SK-MEL-5 (cell line): ENCODE measurements at places on chromosomes 3 and 15.
A peak's percentile ranks its signal among the peaks of the same experiment; 100 is the strongest.

DNA sequence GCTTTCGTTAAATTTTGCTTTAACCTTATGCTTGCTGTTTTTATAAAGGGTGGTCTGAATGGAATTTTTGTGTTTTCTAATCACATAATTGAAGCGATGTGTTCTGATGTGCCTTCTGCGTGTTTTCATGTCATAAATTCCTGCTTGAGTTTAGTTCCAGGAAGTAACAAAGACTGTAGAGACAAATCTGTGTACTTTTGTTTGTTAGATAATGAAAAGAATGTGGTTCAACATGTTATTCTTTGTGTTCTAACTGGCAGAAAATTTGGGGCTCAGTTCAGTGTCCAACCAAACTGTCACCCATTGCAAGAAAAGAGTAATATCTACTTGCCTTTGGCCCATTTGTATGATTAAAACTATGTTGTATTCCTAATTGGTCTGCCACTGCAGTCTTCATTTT is 324.0 kb downstream of the DIPK2A start:
- DNase-seq: no peak

DNA sequence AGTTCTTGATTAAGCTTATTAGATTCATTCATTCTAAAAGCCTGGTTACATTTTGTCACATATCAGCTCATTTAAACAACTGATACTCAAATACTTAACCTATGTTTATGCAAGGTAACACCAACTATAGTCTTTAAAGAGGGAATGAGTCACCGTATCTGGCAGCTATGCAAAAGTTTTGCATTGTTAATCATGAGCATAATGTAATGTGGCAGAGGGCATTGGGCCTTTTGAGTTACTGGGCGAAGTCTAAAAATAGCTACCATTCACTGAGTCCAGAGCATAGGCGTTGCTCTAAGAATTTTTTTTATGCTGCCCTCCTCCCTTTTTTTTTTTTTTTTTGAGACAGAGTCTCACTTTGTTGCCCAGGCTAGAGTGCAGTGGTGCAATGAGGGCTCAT is 277.7 kb upstream of the ZNF717 start:
- no peak for DNase-seq

GRCh38 chr3:187210091-187210490 is 12.8 kb downstream of the RTP1 start:
- DNase-seq: peak; percentile 47

- no peak for DNase-seq
Observed at GRCh38 chr15:86399041-86399954, 319.6 kb downstream of the AGBL1 start.

DNA sequence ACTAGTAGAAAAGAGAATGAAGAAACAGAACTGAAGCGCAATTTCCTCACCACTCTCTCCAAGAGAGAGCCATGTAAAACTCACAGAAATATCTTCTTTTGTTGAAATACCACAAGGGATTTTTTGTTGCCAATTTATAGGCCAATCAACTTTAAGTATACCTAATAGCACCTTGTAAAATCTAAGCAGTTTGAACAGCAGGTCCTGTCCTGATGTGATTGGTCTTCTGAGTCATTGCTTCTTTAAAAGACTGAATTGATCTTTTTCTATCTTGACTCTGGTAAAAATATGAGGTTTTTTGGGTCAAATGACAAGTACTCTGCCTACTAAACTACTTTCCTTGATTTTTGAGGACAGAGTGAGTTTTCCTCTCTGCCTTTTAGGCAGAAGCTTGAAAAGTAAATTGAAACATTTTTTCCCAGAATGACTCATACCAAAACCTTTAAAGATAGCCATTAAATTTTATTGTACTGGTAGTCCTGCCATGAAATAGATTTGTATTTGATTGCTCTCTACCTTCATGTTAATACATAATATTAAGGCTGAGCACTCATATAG is 343.9 kb upstream of the CBLB start:
- no peak for DNase-seq

DNA sequence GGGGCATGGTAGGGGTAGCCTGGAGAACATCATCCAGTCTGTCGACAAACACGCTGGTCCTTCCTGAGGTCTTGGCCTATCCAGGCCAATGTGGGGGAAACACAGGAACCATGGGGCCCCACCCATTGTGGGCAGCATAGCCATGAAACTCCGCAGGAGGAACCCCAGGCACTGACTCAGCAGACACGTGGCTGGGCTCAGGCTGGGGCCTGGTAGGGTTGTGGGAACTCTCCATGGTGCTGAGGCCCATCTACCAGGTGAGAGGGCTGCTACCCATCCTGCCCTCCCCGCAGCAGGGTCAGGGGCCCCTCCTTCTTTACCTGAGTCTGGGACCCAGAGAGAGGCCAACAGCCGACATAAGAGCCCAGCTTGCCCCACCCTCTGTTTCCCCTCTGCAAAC is 22.6 kb upstream of the CACNA2D2 start:
- DNase-seq: peak; percentile 25

DNA sequence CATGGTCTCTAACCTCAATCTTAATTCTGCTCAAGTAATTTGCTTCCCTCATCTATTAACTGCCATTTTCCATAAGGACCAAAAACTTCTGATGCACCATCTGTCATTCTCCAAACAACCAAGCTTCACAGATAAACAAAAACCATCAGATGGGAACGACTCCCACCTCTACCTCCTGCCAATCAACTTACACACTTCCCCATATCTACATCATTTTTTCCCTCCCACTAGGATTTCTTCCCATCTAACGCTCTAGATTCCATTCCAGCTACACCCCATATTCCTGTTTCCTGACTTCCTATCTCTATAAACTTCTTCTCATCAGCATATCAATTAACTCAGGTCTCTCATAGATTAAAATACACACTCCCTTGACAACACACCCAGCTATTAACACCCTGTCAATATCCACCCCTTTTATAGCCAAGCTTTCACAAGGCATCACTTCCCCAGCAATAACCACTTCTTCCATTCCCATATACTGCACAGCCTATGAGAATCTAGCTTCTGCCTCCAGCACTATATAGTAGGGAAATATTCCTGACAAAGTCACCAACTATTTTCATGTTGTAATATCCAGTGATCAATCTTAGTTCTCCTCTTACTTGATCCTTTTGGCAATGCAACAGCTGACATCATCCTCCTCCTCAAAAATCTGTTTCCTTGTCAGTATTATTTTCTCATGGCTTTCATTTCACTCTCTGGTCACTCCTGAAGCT is 39.2 kb downstream of the SNX4 start:
- DNase-seq: no peak

DNA sequence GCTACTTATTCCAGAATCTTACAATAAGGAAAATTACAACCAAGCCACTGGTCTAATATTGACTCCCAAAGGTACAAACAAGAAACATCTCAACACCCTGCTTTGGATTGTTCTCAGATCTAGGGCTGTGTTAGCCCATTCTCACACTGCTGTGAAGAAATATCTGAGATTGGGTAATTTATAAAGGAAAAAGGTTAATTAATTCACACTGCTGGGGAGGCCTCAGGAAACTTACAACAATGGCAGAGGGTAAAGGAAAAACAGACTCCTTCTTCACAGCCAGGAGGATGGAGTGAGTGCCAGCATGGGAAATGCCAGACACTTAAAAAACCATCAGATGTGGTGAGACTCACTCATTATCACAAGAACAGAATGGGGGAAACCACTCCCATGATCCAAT is 208.3 kb downstream of the ULK4 start:
- no peak for DNase-seq

GRCh38 chr15:84598993-84599392 is 1.8 kb upstream of the ZSCAN2 start:
- DNase-seq: peak; percentile 80

DNA sequence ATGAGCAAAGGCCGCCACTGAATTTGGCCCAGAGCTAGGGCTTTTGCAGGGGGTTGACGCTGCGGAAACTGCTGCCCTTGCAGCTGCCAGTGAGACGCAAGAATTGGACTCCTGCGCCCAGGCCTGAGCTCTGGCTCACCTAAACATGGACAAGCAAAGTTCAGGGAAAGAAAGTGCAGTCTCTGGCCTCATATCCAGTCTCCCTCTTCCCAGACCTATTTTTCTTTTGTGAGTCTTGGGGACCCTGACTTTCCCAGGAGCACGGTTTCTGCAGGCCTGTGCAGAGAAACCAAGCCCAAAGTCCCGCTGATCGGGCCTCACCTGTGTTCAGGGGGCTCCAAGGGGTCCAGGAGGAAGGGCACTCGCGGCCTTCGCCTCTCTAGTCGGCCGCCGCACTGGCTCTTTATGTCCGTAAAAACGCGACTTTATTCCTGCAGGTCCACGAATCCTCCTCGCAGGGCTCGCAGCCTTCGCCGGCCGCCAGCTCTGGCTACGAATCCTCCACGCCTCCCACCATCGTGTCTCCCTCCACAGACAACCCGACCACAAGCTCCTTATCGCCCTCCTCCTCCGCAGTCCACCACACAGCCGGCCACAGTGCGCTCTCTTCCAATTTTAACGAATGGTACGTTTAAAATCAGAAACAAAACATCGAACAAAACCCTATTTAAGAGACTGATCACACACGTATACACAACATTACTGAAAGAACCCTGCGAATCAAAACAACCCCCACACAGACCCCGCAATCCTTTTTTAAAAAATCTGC is 3.9 kb downstream of the ZIC1 start:
- DNase-seq: no peak
